Right lobe of liver (tissue), 6 donors: ENCODE measurements at places on chromosomes 16 and 17. TPM values are rescaled to one million over a fixed set of nuclear protein-coding genes. Genes with fewer than 3 reads are reported as not detected.

GRCh38 chr16:55898592-55898991, 23.4 kb upstream of the CES5A start:
- H3K4me1 ChIP-seq: no peaks in the 10 kb centered on the region
- no peak overlapping the region for H3K27ac ChIP-seq
- no peaks in the 10 kb centered on the region for H3K36me3 ChIP-seq
- DNase-seq: no peak
- no peaks in the 10 kb centered on the region for H3K27me3 ChIP-seq

DNA sequence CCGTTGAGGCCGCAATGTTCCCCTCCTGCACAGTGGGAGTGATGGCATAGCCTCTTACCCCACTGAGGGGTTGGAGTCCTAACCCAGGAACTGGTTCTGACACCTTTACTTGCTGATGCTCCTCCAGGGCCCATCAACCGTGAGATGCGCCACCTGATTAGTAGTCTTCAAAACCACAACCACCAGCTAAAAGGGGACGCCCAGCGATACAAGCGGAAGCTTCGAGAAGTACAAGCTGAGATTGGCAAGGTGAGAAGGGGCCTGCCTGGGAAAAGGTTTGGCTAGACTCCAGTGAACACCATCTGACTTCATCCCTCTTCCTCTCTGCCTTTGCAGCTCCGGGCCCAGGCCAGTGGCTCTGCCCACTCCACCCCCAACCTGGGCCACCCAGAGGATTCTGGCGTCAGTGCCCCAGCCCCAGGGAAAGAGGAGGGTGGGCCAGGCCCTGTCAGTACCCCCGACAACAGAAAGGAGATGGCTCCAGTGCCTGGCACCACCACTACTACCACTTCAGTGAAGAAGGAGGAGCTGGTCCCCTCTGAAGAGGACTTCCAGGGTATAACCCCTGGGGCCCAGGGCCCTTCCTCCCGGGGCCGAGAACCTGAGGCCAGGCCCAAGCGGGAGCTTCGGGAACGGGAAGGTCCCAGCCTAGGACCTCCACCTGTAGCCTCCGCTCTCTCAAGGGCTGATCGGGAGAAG, 5.8 kb downstream of the RNF40 start:
- H3K4me1 ChIP-seq: peaks cover 10% of the 10 kb centered on the region
- H3K4me3 ChIP-seq: no peak overlapping the region
- H3K36me3 ChIP-seq: peaks cover 4% of the 10 kb centered on the region
- DNase-seq: peak; percentile 50
- H3K27ac ChIP-seq: no peak overlapping the region
- H3K27me3 ChIP-seq: no peaks in the 10 kb centered on the region

The CLEC16A gene
- total RNA-seq: 22.9 TPM

The CTRB2 gene
- total RNA-seq: not detected

- DNase-seq: peak; percentile 45
- peaks cover 25% of the 10 kb centered on the region for H3K4me1 ChIP-seq
- no peaks in the 10 kb centered on the region for H3K27me3 ChIP-seq
- no peak overlapping the region for H3K4me3 ChIP-seq
- peaks cover 9% of the 10 kb centered on the region for H3K36me3 ChIP-seq
- no peak overlapping the region for H3K27ac ChIP-seq
These were observed 16.7 kb upstream of the LASP1NB start for GRCh38 chr17:38908676-38909181.

The SOX15 gene
- not detected for total RNA-seq

GRCh38 chr17:48472411-48473281, 42.6 kb upstream of the SKAP1 start:
- H3K27ac ChIP-seq: no peak overlapping the region
- no peaks in the 10 kb centered on the region for H3K27me3 ChIP-seq
- H3K4me1 ChIP-seq: no peaks in the 10 kb centered on the region
- no peak for DNase-seq
- H3K4me3 ChIP-seq: no peak overlapping the region
- H3K36me3 ChIP-seq: no peaks in the 10 kb centered on the region

DNA sequence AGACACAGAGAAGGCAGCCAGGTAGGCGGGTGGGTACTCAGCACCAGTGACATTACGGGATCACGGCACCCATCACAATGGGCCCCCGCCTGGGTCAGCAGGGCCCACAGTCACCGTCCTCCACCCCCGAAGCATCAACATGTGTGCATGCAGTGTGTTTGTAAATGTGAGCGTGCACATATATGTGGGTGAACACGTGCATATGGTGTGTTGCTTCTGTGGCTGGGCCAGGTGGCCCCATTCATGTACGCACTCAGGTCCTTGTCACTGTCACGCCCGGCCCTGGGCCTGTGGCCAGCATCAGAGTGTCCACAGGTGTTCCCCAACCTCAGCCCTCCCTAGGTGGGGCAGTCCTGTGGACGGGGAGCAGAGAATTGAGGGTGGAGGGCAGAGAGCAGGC, 37.1 kb downstream of the TNFRSF13B start:
- no peaks in the 10 kb centered on the region for H3K27me3 ChIP-seq
- no peaks in the 10 kb centered on the region for H3K36me3 ChIP-seq
- H3K27ac ChIP-seq: no peak overlapping the region
- H3K4me3 ChIP-seq: no peak overlapping the region
- no peak for DNase-seq
- H3K4me1 ChIP-seq: no peaks in the 10 kb centered on the region

GRCh38 chr17:37671824-37672547, 28.7 kb upstream of the DDX52 start:
- no peaks in the 10 kb centered on the region for H3K36me3 ChIP-seq
- no peak overlapping the region for H3K27ac ChIP-seq
- H3K4me1 ChIP-seq: peaks cover 20% of the 10 kb centered on the region
- H3K27me3 ChIP-seq: no peaks in the 10 kb centered on the region
- DNase-seq: no peak
- no peak overlapping the region for H3K4me3 ChIP-seq

DNA sequence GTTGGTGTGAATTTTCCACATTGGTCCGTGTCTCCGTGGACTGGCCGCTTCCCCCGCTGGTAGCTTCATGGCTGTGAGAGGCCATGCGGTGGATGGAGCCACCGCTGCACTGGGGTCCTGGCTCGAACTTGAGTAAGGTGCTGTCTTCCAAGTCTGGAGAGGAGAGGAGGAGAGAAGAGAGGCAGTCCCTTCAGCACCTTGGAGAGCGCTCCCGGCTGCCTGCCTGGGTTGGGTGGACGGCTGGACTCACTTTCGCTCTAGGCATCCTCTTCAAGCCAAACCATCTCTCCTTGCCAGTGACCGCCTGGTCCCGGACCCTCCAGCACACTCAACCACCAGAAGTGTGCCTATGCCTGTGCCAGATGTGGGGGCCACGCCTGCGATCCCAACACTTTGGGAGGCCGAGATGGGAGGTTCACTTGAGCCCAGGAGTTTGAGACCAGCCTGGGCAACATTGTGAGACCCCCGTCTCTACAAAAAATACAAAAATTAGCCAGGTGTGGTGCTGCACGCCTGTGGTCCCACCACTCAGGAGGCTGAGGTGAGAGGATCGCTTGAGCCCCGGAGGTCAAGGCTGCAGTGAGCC, 6.2 kb downstream of the JPH3 start:
- H3K27me3 ChIP-seq: no peaks in the 10 kb centered on the region
- no peak overlapping the region for H3K4me3 ChIP-seq
- no peaks in the 10 kb centered on the region for H3K4me1 ChIP-seq
- H3K27ac ChIP-seq: no peak overlapping the region

- no peaks in the 10 kb centered on the region for H3K4me1 ChIP-seq
- H3K27ac ChIP-seq: no peak overlapping the region
- no peaks in the 10 kb centered on the region for H3K27me3 ChIP-seq
- no peak for DNase-seq
These were observed 16.9 kb upstream of the CYTH1 start for GRCh38 chr17:78798695-78799559.

DNA sequence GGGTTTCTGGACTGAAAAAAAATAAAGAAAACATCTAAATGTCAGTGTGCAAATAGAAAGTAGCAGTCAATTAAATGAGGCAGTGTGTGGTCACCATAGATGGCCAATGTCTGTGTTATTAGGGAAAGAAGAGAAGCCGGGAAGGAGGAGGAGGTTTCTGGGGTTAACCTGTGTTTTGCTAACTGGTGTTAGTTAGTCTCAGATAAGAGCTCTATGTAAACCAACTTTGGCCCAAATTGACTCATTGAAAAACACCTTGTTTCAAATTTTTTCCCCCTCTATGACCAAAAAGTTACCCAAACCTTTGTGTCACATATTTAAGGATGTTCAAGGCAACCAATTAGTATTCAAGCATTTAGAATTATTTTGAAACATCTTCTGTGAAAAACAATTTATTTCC, 530.9 kb downstream of the MAF start:
- H3K4me1 ChIP-seq: no peaks in the 10 kb centered on the region
- no peak for DNase-seq

- no peak overlapping the region for H3K27ac ChIP-seq
- no peaks in the 10 kb centered on the region for H3K4me1 ChIP-seq
- no peak overlapping the region for H3K4me3 ChIP-seq
- no peak for DNase-seq
- no peaks in the 10 kb centered on the region for H3K27me3 ChIP-seq
These were observed 7.8 kb downstream of the PSMD12 start for GRCh38 chr17:67358612-67359011.

DNA sequence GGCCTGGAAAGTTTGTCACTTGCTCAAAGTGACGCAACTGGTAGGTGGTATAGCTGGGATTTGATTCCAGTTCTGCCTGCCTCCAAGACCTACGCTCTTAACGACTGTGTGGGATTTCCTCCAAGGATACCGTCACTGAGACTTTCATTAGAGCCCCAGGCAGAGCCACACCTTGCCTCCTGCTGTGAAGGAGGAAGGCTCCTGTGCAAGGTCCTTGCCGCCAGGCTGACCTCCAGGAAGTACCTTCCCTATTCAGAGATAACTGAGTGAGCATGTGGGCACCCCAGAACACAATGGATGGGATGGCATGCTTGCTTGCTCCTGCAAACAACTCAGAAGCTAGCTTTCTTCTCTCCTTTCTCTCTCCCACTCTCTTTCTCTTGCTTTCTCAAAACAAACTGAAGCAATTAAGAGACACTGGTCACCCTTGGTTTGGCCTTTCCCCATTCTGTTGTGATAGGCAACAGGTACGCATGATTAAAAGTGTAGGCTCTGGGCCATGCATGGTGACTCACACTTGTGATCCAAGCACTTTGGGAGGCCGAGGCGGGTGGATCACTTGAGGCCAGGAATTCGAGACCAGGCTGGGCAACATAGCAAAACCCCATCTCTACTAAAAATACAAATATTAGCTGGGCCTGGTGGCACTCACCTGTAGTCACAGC, 30.7 kb downstream of the CACNG3 start:
- DNase-seq: no peak
- no peaks in the 10 kb centered on the region for H3K27me3 ChIP-seq
- H3K4me1 ChIP-seq: no peaks in the 10 kb centered on the region
- no peak overlapping the region for H3K4me3 ChIP-seq
- no peaks in the 10 kb centered on the region for H3K36me3 ChIP-seq

DNA sequence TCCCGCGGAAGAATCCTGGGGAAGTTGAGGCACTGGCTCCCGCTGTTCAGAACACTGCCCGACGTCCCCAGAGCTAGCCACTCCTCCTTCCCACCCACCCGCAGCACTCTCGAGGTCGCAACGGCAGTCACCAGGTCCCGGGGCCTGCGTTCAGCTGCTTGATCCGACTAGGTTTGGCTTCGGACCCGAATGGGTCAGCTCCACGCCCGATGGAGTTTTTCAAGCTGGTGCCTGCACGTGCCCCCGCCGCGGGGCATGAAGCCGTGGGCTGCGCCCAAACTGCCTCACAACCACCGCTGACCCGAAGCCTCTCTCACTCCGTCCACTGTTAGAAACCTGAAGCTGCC, 12.4 kb upstream of the ODF4 start:
- no peak for DNase-seq
- no peaks in the 10 kb centered on the region for H3K36me3 ChIP-seq
- H3K4me1 ChIP-seq: no peaks in the 10 kb centered on the region
- H3K27me3 ChIP-seq: no peaks in the 10 kb centered on the region

The PTX4 gene
- total RNA-seq: not detected

The CCDC144A gene
- total RNA-seq: 0.06 TPM

- no peaks in the 10 kb centered on the region for H3K36me3 ChIP-seq
- no peak for DNase-seq
- H3K27ac ChIP-seq: no peak overlapping the region
- H3K4me3 ChIP-seq: no peak overlapping the region
- no peaks in the 10 kb centered on the region for H3K27me3 ChIP-seq
These were observed 188.8 kb upstream of the FOXF1 start for GRCh38 chr16:86321491-86321890.

DNA sequence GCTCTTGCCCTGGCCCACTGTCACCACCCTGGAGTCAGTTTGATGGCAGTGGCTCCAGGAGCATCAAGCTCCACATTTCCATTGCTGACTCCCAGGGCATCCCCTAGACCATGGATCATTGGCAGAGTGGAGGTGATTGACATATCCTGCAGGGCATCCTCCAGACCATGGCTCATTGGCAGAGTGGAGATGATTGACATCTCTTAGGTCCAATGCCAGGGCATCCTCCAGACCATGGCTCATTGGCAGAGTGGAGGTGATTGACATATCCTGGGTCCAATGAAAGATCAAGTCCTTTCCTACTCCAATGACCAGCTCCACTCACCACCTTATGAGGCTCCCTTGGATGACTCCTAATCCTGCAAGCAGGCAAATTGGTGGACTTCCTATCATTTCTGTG, 174.3 kb upstream of the NLRP1 start:
- no peaks in the 10 kb centered on the region for H3K4me1 ChIP-seq
- peaks cover 10% of the 10 kb centered on the region for H3K27me3 ChIP-seq
- H3K36me3 ChIP-seq: no peaks in the 10 kb centered on the region
- no peak overlapping the region for H3K27ac ChIP-seq
- H3K4me3 ChIP-seq: no peak overlapping the region
- DNase-seq: no peak

- H3K27ac ChIP-seq: no peak overlapping the region
- DNase-seq: no peak
- no peak overlapping the region for H3K4me3 ChIP-seq
- H3K36me3 ChIP-seq: peaks cover 2% of the 10 kb centered on the region
These were observed 2.3 kb downstream of the SOX15 start for GRCh38 chr17:7587420-7588151.

DNA sequence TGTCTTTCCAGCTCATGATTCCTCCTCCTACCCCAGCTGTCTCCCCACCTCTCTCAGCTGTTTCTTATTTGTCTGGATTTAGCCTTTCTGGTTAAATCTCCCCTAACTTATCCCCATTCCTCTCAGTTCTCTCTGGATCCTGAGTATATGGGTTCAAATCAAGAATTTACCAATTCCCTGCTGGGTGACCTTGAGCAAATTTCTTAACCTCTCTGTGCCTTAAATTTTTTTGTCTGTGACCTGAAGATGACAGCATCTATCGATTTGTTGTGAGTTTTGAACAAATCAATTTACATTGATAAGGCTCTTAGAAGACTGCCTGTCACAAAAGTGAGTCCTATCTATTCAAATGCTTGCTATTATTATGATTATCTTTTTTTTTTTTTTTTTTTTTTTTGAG, 2.0 kb upstream of the KCNG4 start:
- no peak for DNase-seq
- H3K36me3 ChIP-seq: no peaks in the 10 kb centered on the region
- no peak overlapping the region for H3K27ac ChIP-seq
- no peaks in the 10 kb centered on the region for H3K4me1 ChIP-seq
- no peaks in the 10 kb centered on the region for H3K27me3 ChIP-seq

The B3GNT9 gene
- 2.9 TPM for total RNA-seq

The CPD gene
- total RNA-seq: 45.6 TPM

The CCDC40 gene
- total RNA-seq: 2.1 TPM

- no peak for DNase-seq
- no peaks in the 10 kb centered on the region for H3K27me3 ChIP-seq
- H3K27ac ChIP-seq: no peak overlapping the region
- no peaks in the 10 kb centered on the region for H3K36me3 ChIP-seq
- H3K4me3 ChIP-seq: no peak overlapping the region
These were observed 58.6 kb upstream of the DNAH9 start for GRCh38 chr17:11539637-11540036.

The CX3CL1 gene
- total RNA-seq: 6.0 TPM

GRCh38 chr17:32349503-32349853, 479 bp upstream of the ZNF207 start:
- peak overlapping the region; percentile 95 for H3K27ac ChIP-seq
- H3K36me3 ChIP-seq: peaks cover 24% of the 10 kb centered on the region
- H3K4me1 ChIP-seq: no peaks in the 10 kb centered on the region
- H3K27me3 ChIP-seq: no peaks in the 10 kb centered on the region
- H3K4me3 ChIP-seq: peak overlapping the region; percentile 63
